ENCODE measurements at places on chromosomes 7 and 10.

GRCh38 chr10:86439544-86439943 is 72.9 kb upstream of the GRID1 start:
- no peak for DNase-seq

DNA sequence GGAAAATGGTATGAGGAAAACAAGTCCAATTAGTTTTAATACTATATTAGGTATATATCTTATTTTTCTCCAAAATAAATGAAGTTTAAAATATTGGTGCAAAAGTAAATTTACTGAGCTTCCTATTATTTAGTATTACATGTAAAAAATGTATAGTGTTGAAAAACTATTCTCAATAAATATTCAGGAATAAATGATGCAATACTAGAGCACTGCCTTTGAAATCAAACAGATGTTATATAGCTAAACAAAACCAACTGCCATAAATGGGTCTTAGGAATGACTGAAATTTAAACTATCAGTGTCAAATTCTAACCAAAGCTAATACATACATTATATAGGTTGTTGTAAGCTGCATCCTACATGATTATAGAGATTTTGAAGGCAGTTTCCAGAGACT is 1434.0 kb upstream of the LRRTM3 start:
- DNase-seq: no peak

DNA sequence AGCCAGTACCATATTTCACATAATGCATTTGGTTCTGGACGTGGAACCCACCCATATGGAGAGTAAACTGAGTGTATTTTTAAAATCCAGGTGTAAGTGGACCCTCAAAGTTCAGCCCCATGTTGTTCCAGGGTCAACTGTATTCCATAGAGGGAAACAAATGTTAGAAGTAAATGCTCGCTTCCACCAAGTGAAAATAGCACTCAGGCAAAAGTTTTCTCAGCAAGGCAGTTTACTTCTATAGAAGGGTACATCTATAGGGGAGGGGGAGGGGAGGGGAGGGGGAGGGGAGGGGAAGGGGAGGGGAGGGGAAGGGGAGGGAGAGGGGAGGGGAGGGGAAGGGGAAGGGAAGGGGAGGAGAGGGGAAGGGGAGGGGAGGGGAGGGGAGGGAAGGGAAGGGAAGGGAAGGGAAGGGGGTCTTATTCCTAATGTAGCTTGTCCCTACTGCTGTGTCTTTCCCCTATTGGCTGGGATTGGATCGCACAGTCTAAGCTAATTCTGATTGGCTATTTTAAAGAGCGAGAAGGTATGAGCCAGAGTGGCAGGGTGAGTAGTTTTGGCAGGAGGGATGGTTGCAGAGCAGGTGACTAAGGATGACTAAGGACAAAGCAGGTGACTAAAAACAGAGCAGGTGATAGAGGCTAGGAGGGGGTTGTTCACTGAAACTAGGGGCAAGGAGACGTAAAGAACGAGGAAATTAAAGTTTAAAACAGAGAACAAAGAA is 29.1 kb downstream of the GARIN1A start:
- DNase-seq: no peak

GRCh38 chr10:132192991-132193665 is 6.4 kb downstream of the DPYSL4 start:
- DNase-seq: no peak

- no peak for DNase-seq
These were observed 231.3 kb upstream of the FERD3L start for GRCh38 chr7:19376538-19376937.

DNA sequence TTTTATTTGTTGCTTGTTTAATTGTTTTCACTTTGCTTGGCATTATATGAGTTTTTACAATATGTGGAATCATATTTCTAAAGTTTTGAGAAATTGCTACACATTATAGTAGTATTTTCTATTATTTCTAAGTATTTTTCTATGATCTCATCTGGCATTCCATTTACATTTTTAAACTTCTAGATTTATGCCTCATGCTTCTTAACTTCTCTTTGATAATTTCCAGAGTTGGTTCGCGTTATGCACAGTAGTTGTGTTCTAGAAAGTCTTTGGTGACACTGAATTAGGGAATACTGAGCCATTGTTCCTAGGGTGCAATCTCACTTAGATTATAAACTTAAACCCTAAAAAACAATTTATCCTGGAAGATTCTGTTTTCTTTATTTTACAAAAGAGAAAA is 129.2 kb downstream of the GNAI1 start:
- DNase-seq: no peak

GRCh38 chr7:115292381-115292780 is 370.5 kb downstream of the MDFIC start:
- no peak for DNase-seq

DNA sequence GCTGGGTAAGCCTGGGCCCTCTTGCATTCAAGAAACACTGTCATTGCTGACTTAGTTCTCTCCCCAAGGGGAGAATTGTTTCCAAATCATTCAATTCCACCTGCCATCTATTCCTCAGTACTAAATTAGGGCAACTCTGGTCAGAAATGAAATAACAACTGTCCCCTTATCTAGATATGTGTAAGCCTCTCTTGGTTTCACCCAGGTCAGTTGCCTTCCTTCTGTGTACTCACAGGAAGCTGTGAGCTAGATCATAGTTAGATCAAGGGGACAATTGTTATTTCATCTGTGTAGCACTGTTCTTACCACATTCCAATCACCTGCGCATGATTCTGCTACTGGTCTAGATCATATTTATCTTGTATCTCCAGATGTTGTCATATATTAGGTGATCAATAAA is 483.0 kb upstream of the SORCS1 start:
- no peak for DNase-seq

DNA sequence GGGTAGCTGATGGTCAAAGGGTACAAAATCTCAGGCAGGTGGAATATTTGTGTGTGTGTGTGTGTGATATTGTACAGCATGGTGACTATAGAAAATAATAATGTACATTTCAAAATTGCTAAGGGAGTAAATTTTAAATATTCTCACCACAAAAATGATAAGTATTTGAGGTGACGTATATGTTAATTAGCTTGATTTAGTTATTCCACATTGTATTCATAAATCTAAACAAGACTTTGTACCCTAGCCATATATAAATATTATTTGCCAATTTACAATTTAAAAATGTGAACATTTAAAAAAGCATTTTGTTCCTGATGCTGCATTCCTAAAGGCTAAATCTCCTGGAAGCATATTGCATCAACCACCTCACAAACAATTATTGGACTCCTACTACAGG is 47.0 kb downstream of the PFKFB3 start:
- DNase-seq: no peak

GRCh38 chr10:68981074-68981473 is 7.5 kb upstream of the KIFBP start:
- DNase-seq: no peak

DNA sequence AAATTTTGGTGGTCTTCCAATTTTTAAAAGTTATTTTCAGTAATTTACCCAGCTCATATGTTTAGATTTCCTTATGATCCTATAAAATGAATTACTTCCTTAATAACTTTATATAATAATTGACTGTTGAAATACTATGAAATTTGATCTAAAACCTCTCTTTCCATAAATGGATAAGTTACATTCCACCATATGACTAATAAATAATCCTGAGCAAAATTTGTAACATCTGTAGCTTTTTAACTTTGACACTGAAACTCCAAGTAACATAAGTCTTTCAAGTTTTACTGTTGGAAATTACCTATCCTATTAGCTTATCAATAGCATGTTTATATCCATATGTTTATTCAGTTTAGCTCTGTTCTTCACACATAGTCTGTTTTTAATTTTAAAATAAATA is 85.3 kb downstream of the HECTD2 start:
- no peak for DNase-seq

GRCh38 chr10:14254368-14254767 is 76.4 kb downstream of the FRMD4A start:
- DNase-seq: no peak

GRCh38 chr7:36597090-36597773 is 127.1 kb downstream of the AOAH start:
- no peak for DNase-seq

- no peak for DNase-seq
These were observed 24.1 kb downstream of the GPAM start for GRCh38 chr10:112159469-112159868.

- no peak for DNase-seq
These were observed 333.2 kb upstream of the PODXL start for GRCh38 chr7:131889572-131890150.

DNA sequence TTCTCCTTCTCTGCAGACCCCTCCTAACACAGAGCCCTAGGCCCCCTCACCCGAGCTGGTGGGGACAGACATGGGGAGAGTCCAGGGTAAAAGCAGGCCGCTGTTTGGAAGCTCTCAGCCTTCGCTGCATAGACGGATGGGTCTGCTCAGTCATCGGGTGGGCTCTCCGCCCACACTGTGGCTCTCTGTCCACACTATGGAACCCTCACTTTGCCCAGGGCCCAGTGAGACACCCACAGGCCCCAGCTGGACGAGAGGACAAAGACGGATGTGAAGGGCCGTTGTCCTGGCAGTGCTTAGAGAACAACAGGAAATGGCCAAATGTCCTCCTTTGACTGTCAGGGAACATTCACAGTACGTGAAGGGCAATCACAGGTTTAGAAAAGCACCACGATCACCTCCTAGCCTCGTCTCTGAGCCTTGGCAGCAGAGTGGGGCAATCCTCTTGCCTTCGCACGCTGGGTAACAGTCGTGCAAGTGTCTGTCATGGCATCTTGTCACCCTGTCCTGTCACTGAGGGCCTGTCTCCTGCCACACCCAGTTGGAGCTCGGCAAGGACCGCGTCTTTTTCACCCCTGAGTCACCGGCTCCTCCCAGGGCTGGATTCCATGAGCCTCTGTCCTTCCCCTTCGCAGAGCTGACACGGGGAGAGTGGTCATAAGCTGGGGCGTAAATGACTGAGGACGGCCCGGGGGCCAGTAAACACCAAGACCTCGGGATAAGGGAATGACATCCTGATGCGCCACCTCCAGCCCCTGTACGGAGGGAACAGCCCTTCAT is 80.6 kb downstream of the PRKAG2 start:
- DNase-seq: no peak

- no peak for DNase-seq
These were observed 4.1 kb downstream of the EMX2 start for GRCh38 chr10:117546581-117547015.

DNA sequence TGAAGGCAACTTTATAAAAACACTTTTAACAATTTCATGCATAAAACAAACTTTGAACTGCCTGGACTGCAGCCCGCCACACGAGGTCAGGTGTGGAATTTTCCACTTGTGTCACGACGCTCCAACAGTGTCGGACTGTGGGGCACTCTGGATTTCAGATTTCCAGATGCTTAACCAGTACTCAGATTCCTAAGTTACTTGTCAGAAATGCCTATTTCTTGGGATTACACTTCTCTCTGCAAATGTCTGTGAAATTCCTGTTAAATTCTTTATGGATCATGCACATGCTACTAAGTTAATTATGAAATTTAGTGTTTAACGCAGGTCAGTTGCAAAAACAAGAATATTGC is 473 bp upstream of the GPER1 start:
- no peak for DNase-seq

DNA sequence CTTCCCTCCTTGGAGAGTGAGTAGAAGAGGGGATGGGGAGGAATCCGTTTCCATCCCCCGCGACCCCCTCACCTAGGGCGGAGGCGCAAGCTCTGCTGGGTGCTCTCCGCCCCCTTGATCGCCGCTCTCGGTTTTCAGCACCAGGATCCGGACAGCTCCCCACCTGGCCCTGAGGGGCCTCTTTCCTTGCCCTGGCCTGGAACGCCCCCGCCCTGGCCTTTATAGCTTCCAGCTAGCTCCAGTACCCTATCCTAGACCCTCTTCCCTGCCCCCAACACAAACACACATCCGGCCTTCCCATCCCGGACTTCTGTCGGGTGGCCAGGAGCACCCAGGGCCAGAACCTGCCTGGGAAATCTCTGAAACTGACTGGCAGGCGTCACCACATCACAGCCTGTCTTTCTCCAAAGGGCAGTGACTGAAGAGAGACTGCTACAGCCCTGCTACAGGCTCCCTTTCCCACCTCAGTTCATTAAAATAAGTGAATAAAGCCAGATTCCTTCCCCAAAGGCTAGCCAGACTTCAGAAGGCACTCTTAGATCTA is 72.3 kb upstream of the LEP start:
- DNase-seq: peak; percentile 14

DNA sequence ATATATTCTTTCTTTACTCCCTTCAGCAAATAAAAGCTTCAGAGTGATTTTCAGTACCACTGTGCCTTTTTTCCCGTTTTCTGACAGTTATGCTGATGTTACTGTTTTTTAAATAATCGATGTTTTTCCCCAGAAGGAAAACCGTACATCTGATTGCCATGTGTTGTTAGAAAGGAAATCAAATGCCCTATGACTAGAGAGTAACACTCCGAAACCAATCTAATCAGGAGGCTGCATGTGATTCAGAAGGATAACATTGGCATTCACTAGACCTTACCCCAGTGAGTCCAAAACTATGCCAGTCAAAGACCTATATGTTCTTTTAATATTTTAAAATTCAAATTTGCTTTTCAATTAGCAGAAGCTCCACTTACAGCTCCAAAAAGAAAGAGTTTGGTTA is 116.3 kb downstream of the TMEM26 start:
- no peak for DNase-seq

- no peak for DNase-seq
These were observed 106.5 kb upstream of the PRR15 start for GRCh38 chr7:29457141-29457561.

- DNase-seq: no peak
These were observed 1.2 kb downstream of the VCL start for GRCh38 chr10:73998929-73999691.

- DNase-seq: no peak
These were observed 737 bp upstream of the NUB1 start for GRCh38 chr7:151340794-151341356.

- DNase-seq: no peak
These were observed 356.8 kb downstream of the CCSER2 start for GRCh38 chr10:84685047-84685660.

GRCh38 chr10:23516530-23516929 is 77.7 kb downstream of the OTUD1 start:
- no peak for DNase-seq

DNA sequence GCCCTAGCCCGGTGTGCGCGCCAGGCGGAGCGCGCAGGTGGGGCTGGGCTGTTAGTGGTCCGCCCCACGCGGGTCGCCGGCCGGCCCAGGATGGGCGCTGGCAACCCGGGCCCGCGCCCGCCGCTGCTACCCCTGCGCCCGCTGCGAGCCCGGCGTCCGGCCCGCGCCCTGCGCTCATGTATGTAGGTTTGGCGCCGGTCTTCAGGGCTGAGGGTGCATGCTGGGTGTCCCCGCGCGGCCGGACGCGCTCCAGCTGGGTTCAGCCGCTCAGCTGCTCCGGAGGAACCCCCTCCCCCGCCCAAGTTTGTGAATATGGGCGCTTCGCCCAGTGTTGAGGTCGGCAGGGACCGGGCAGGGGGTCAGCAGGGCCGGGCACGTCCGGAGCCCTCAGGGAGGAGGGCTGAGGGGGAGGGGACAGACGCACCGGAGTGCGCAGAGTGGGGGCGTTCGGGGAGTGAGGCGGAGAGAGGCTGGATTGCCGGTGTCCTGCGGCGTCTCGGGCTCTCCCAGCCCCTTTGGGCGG is 559 bp downstream of the VWC2 start:
- no peak for DNase-seq

Measured in stimulated activated naive CD8-positive, alpha-beta T cell treated with anti-CD3 and anti-CD28 coated beads, Interleukin-15, amount 100 ng/mL, for 72 hours (primary cell).